ENCODE measurements at places on chromosomes 1 and 21. TPM values are rescaled to one million over a fixed set of nuclear protein-coding genes. Genes with fewer than 3 reads are reported as not detected.

Gene SPATA21
- not detected for total RNA-seq

Gene STUM
- 0.98 TPM for total RNA-seq

Gene FCGR3A
- total RNA-seq: not detected

DNA sequence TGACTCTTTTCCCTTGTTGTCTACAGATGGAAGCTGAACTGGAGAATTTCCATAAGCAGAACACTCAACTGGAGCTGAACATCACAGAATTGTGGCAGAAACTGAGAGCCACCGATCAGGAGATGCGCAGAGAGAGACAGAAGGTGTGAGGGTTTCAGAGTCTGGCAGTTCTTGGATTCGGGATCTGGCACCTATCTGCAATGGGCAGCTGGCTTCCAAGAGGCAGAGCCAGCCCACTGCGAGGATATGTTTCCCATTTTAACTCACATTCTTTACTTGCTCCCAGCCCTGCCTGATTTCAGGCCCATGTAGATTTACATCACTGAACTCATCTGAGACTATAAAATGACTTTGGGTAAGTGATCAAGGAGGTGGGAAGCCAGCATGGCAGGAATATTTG is 37.3 kb upstream of the TMEM125 start:
- peak; percentile 44 for DNase-seq

DNA sequence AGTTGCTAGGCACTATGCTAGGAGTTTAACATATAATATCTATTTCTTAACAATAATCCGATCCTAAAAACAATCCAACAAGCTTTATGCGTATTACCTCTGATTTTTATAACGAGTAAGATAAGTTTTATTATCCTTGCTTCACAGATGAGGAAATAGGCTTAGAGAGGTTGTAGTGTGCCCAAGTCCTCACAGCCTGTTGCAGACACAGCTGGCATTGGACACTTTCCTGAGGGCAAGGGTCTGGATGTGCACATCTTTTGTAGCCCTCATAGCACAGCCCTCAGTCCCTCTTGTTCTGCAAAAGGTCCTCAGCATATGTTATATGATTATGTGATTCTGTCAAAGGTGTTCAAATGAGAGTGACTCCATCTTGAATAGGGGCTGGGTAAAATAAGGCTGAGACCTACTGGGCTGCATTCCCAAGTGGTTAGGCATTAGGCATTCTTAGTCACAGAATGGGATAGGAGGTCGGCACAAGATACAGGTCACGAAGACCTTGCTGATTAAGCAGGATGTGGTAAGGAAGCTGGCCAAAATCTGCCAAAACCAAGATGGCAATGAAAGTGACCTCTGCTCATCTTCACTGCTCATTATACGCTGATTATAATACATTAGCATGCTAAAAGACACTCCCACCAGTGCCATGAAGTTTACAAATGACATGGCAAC is 75.7 kb upstream of the F3 start:
- DNase-seq: no peak

All from fibroblast of the aortic adventitia (primary cell).